ENCODE measurements at places on chromosomes 7 and 10. TPM values are rescaled to one million over a fixed set of nuclear protein-coding genes. Genes with fewer than 3 reads are reported as not detected.

EMX2 gene
- total RNA-seq: not detected

DNA sequence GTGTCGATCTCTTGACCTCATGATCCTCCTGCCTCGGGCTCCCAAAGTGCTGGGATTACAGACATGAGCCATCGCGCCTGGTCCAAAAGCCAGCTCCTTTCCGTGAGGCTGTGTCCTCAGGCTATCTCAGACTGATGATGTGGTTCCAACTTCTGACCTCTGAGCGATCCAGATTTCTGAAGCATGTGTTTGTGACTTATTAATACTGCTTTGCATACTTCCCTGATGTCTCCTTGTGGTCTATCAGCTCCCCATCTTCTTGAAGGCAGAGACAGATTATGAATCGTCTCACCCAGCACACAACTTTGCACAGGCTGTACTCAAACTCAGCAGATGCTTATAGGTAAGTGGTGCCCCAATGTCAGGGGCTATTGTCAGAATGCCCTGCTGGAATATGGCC, 2.0 kb upstream of the PLPP4 start:
- peak overlapping the region; percentile 19 for H3K4me3 ChIP-seq
- peak; percentile 96 for DNase-seq
- no peaks in the 10 kb centered on the region for H3K36me3 ChIP-seq
- peak overlapping the region; percentile 74 for H3K27ac ChIP-seq
- H3K27me3 ChIP-seq: peaks cover 5% of the 10 kb centered on the region
- H3K4me1 ChIP-seq: peaks cover 76% of the 10 kb centered on the region

DNA sequence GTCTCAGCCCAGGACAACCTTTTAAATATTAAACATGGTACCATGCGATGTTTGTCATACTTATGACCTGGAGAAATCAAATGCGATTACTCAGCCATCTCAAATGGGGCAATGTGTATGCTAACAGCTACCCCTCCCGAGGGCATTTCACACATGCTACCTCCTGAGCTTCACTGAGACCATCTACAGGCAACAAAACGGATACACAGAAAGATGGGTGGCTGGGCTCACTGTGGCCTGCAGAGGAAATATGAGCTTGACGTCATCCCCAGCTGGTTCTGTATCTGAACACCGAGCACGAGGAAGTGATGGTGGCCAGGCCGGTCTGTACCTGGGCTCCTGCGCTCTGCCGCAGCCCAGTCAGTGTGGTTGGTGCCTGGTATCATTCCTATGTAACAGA, 374.3 kb downstream of the RPS24 start:
- peaks cover 19% of the 10 kb centered on the region for H3K4me1 ChIP-seq
- H3K4me3 ChIP-seq: no peak overlapping the region
- H3K27me3 ChIP-seq: peaks cover 31% of the 10 kb centered on the region

- H3K27ac ChIP-seq: peak overlapping the region; percentile 99
- H3K4me1 ChIP-seq: peaks cover 34% of the 10 kb centered on the region
- peaks cover 5% of the 10 kb centered on the region for H3K27me3 ChIP-seq
- H3K4me3 ChIP-seq: peak overlapping the region; percentile 87
- 0 out of 2 replicates have a peak, but pooled peaks cover 5% of the 10 kb centered on the region for H3K36me3 ChIP-seq
- peak; percentile 71 for DNase-seq
These were observed 15.0 kb downstream of the SNX8 start for GRCh38 chr7:2299131-2299829.

OPN4 gene
- not detected for total RNA-seq

NPY4R2 gene
- 0.29 TPM for total RNA-seq

DNA sequence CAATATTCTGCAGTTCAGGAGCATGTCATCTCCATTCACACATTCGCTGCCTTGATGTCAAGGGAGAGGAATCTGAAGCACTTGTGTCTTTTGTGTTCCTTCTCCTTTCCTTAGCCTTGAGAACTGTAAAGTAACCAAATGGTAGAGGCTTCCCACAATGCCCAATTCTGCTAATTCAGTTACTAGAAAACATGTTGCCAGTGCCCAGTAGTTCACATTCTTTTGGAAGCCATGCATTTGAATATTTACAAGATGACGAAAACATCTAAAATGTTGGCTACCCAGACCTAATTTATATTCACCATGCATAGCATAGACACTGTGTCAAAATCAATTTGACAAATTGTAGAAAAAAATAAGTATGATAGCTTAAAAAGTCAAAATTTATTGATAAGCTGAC, 852.7 kb upstream of the PHF14 start:
- H3K36me3 ChIP-seq: no peaks in the 10 kb centered on the region
- no peaks in the 10 kb centered on the region for H3K4me1 ChIP-seq
- DNase-seq: no peak
- H3K27ac ChIP-seq: no peak overlapping the region

DNA sequence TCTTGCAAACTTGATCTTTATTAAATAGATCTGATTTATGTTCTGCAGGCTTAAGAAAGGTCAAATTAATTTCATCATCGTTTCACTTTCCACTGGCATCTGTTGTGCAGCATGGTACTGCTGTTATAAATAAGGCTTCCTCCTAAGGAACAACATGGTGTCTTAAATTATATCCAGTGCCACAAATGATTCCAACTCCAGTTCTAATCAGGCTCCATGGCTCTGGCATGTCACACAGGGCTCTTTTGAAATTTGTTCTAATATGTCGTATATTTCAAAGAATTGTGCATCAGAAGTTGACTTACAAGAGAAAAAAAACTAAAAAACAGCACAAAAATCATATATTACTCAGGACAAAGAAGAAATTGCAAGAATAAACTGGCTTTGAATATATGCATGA, 1090.8 kb upstream of the CELF2 start:
- no peaks in the 10 kb centered on the region for H3K4me1 ChIP-seq
- no peak overlapping the region for H3K4me3 ChIP-seq
- no peak for DNase-seq
- no peak overlapping the region for H3K27ac ChIP-seq

DNA sequence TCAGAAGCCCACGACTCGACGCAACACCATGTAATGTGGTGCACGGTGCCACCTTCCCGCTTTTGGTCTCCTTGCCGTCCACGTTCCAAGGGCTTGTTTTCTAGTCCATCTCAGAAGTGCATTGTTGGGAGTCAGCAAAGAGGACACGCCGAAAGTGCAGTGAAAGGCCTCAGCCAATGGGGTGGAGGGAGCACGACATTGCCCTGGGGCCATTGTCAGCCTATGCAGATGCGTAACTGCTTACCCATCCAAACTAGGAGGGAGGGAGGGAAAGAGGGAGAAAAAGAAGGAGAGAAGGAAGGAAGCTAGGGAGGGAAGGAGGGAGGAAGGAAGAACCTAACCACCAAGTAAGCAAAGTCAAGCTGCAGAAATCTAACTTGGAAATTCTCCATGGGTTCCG, 202.4 kb downstream of the CCDC3 start:
- H3K36me3 ChIP-seq: no peaks in the 10 kb centered on the region
- H3K27me3 ChIP-seq: peaks cover 1% of the 10 kb centered on the region
- no peak overlapping the region for H3K4me3 ChIP-seq
- no peak overlapping the region for H3K27ac ChIP-seq

CARD11 gene
- total RNA-seq: not detected

Data from HFFc6 (cell line).